Progenitor cell of endocrine pancreas (in vitro differentiated cells): ENCODE measurements at places on chromosomes 1 and 21. TPM values are rescaled to one million over a fixed set of nuclear protein-coding genes. Genes with fewer than 3 reads are reported as not detected.

DNA sequence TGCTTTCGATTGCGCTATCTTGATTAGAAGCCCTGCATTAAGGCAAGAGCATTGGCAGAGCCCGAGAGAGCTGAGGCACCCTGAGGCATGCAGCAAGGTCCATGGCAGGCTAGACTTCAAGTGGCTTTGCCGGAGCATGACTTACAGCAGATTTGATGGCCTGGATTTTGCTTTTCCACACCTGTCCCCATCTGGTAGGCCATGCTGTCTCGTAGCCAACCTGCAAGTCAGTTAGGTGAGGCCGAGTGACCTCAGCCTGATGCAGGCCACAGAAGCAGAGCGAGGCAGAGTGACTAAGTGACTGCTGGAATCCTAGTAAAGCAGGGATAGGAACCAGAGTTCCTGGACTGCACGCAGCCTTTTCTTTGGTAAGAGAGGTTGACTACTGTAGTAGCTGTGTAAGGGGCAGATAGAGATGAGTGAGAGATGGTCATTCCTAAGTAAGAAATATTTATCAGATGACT, 148.9 kb downstream of the PBX1 start:
- peaks cover 43% of the 10 kb centered on the region for H3K4me1 ChIP-seq
- H3K36me3 ChIP-seq: peaks cover 7% of the 10 kb centered on the region
- peak overlapping the region; percentile 44 for H3K27ac ChIP-seq
- H3K27me3 ChIP-seq: no peaks in the 10 kb centered on the region
- DNase-seq: no peak

DNA sequence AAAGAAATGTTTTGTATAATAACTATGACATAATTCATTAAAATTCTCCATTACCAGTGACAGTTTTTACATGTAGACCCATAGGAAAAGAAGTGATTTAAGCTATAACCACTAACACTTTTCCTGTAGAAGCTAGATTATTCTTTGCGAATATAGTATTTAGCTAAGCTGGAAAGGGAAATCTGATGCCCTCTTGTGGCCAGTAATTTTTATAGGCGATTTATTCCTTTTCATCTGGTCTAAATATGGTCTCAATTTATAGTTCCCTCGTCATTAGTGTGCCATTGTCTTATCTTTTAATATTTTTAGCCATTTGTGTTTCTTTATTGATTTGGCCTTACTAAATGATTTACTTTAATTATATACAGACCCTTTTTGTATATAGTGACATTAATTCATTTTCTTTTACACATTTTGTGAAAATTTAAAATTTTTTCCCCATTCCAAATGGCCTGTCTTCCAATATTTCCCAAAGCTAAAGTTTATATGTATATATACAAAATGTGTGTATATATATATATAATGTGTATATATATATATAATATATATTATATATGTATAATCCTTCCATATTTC, 26.7 kb downstream of the BTG3 start:
- H3K4me3 ChIP-seq: no peak overlapping the region
- peaks cover 7% of the 10 kb centered on the region for H3K4me1 ChIP-seq
- H3K27me3 ChIP-seq: no peaks in the 10 kb centered on the region
- no peak for DNase-seq
- peaks cover 4% of the 10 kb centered on the region for H3K36me3 ChIP-seq

DNA sequence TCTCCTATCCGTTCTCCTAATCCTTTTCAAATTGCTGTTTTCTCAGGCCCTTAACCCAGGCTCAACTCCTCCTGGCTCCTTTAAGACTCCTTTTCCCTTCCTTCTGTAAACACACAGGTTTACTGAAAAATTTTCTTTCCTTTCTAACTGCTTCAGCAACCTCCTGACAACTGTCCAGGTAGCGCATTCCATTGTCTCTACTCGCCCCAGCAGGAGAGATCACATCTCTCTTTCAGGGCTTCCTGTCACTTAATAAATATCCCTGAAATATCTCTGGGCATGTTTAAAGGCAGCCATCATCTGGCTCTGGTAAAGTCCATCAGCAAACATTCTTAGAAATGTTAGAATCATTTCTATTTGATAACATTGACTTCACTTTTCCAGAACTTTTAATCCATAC, 211.2 kb upstream of the PTBP2 start:
- H3K27me3 ChIP-seq: no peaks in the 10 kb centered on the region
- no peaks in the 10 kb centered on the region for H3K36me3 ChIP-seq
- no peak overlapping the region for H3K4me3 ChIP-seq
- DNase-seq: no peak
- H3K4me1 ChIP-seq: peaks cover 19% of the 10 kb centered on the region

- H3K4me3 ChIP-seq: peak overlapping the region; percentile 54
- DNase-seq: peak; percentile 80
- H3K36me3 ChIP-seq: peaks cover 15% of the 10 kb centered on the region
- H3K27me3 ChIP-seq: no peaks in the 10 kb centered on the region
- no peak overlapping the region for H3K27ac ChIP-seq
These were observed 37.1 kb downstream of the ARHGEF16 start for GRCh38 chr1:3491291-3492246.

- H3K36me3 ChIP-seq: peaks cover 23% of the 10 kb centered on the region
- no peaks in the 10 kb centered on the region for H3K27me3 ChIP-seq
- H3K4me1 ChIP-seq: peaks cover 26% of the 10 kb centered on the region
- no peak for DNase-seq
- peak overlapping the region; percentile 91 for H3K4me3 ChIP-seq
These were observed 1.3 kb upstream of the HMGN2 start for GRCh38 chr1:26470878-26471497.

Gene NMNAT2
- total RNA-seq: 3.1 and 3.3 TPM in 2 replicates

DNA sequence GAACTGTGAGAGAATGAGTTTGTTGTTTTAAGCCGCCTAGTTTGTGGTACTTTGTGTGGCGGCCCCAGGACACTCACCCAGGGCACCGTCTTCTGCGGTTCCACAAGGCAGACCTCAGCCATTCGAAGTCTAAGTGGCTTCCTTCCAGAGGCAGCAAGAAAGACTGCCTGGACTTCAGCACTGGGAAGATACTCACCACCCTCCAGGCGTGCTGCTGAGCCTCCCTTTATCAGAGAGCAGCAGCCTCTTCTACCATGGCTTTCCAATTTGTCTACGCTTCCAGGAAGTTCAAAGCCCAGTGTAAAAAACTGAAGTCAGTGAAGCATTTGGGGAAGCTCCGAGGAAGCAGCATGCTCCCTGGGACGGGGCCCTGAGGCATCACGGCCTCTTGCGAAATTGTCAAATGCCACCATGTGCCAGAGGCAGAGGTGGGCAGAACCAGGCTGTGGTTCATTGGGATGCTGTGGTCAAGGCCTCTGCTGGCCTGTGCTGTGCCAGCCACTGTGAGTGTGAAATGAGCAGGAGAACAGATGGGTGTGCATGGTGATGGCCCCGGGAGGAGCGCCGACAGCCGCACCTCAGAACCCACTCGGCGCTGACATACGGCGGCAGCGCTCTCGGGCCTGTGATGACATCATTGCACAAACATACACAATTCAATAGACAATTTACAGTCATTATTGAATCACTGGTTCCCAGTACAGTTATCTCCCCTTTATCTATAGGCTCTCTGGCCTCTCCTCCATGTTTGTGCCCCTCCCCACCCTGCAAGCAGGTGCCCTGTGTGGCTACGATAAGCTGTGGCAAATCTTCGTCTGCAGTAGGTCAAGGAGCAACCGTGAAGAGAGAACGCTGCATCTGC, 110.4 kb downstream of the PDE9A start:
- H3K4me3 ChIP-seq: no peak overlapping the region
- H3K36me3 ChIP-seq: peaks cover 26% of the 10 kb centered on the region
- H3K4me1 ChIP-seq: peaks cover 23% of the 10 kb centered on the region
- peak overlapping the region; percentile 56 for H3K27ac ChIP-seq
- no peaks in the 10 kb centered on the region for H3K27me3 ChIP-seq
- DNase-seq: no peak

GRCh38 chr1:167431261-167431908, 86.9 kb downstream of the CD247 start:
- H3K27me3 ChIP-seq: peaks cover 9% of the 10 kb centered on the region
- H3K4me3 ChIP-seq: no peak overlapping the region
- no peaks in the 10 kb centered on the region for H3K4me1 ChIP-seq
- no peak for DNase-seq
- H3K27ac ChIP-seq: peak overlapping the region; percentile 17

DNA sequence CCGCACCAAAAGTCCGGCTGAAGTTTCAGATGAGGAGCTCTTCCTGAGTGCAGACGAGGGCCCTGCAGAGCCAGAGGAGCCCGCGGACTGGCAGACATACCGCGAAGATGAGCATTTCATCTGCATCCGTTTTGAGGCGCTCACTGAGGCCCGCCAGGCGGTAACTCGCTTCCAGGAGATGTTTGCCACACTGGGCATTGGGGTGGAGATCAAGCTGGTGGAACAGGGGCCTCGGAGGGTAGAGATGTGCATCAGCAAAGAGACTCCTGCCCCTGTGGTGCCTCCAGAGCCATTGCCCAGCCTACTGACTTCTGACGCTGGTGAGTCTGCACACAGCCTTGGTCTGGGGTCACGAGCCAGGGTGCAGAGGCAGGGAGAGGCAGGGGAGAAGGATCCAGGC, 84.7 kb downstream of the TRIM11 start:
- no peak overlapping the region for H3K27ac ChIP-seq
- no peaks in the 10 kb centered on the region for H3K27me3 ChIP-seq
- no peak for DNase-seq
- H3K36me3 ChIP-seq: peaks cover 29% of the 10 kb centered on the region
- no peak overlapping the region for H3K4me3 ChIP-seq
- H3K4me1 ChIP-seq: peaks cover 2% of the 10 kb centered on the region

DNA sequence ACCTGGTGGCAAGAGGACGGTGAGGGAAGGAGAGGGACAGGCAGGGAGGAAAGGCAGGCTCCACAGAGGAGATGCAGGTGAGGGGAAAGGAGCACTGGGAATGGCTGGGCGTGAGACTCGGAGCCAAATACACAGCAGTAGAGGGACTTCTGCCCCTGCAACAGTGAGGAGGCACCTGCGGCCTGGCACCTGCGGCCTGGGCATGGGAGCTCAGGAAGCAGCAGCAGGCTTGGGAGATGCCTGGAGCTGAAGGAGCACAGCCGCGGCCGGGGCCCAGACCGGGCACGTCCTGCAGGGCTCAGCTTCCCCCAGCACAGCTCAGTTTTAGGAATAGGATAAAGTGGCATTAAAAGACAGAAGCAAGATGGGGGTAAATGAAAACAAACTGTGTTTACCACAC, 20.9 kb upstream of the TSPEAR start:
- no peaks in the 10 kb centered on the region for H3K36me3 ChIP-seq
- no peaks in the 10 kb centered on the region for H3K4me1 ChIP-seq
- no peak overlapping the region for H3K27ac ChIP-seq
- no peak overlapping the region for H3K4me3 ChIP-seq
- no peak for DNase-seq

Gene ADCY10
- 0.55 and 0.60 TPM in 2 replicates for total RNA-seq

Gene DPT
- not detected in 2 replicates for total RNA-seq

DNA sequence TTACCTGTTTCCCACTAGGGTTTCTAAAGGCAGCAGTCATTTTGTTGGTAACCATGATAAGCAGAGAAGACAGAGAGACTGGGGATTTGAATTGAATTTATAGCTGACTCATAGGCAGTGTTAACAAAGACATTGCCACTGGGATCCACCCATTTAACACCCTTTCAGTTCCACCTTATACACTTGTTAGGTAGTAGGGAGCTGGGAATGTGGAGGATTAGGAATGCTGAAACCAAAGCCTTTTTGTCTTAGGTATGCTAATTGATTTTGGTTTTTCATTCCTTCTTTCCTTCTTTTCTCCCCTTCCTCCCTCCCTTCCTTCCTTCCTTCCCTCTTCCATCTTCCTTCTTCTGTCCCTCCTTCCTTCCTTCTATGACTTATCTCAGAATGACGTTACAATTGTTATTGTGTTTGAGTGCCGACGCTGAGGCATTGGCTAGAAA, 7.5 kb upstream of the EVI5 start:
- H3K27me3 ChIP-seq: no peaks in the 10 kb centered on the region
- no peak overlapping the region for H3K4me3 ChIP-seq
- no peaks in the 10 kb centered on the region for H3K4me1 ChIP-seq
